ENCODE measurements at places on chromosomes 16 and 17.

GRCh38 chr16:19808061-19808641 lies 76.5 kb downstream of the GPRC5B start:
- no peak overlapping the region for H3K4me3 ChIP-seq
- H3K36me3 ChIP-seq, result no peaks in the 10 kb centered on the region
- H3K27ac ChIP-seq, result no peak overlapping the region
- H3K27me3 ChIP-seq, result peaks cover 2% of the 10 kb centered on the region
- H3K4me1 ChIP-seq, result peaks cover 6% of the 10 kb centered on the region

DNA sequence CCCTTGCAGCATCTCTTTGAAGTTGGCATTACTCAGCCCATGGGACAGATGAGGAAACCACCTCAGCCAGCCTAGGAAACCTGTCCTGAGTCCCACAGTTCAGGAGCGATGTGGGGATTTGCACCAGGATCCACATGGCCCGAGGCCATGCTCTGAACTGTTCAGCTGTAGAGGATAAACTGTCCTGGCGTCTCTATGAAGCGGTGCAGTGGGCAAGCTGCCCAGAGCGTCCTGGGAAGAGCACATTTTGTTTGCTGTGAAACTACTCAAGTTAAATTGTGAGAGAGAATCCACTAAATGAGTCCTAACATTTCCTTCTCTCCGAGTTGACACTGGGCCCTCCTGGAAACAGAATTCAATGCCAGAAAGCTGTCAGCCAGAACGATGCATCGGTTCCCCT lies 276.6 kb upstream of the TNRC6C start:
- no peaks in the 10 kb centered on the region for H3K4me1 ChIP-seq
- H3K27me3 ChIP-seq, result peaks cover 18% of the 10 kb centered on the region
- H3K4me3 ChIP-seq, result no peak overlapping the region
- H3K36me3 ChIP-seq, result peaks cover 3% of the 10 kb centered on the region
- H3K27ac ChIP-seq, result no peak overlapping the region

GRCh38 chr16:11748404-11749254 lies 6.0 kb upstream of the TXNDC11 start:
- peaks cover 51% of the 10 kb centered on the region for H3K36me3 ChIP-seq
- DNase-seq, result no peak
- H3K27me3 ChIP-seq, result no peaks in the 10 kb centered on the region
- H3K4me3 ChIP-seq, result no peak overlapping the region
- H3K27ac ChIP-seq, result peak overlapping the region; percentile 6
- H3K4me1 ChIP-seq, result peaks cover 8% of the 10 kb centered on the region

- no peak overlapping the region for H3K27ac ChIP-seq
- no peaks in the 10 kb centered on the region for H3K36me3 ChIP-seq
- H3K4me3 ChIP-seq, result no peak overlapping the region
- no peak for DNase-seq
- peaks cover 8% of the 10 kb centered on the region for H3K27me3 ChIP-seq
These were observed 25.5 kb downstream of the MYBBP1A start for GRCh38 chr17:4529533-4530152.

GRCh38 chr17:6901086-6901485 lies 69.6 kb upstream of the TEKT1 start:
- H3K4me3 ChIP-seq, result no peak overlapping the region
- DNase-seq, result no peak
- H3K27me3 ChIP-seq, result peaks cover 12% of the 10 kb centered on the region
- H3K36me3 ChIP-seq, result no peaks in the 10 kb centered on the region

- no peaks in the 10 kb centered on the region for H3K36me3 ChIP-seq
- H3K4me1 ChIP-seq, result no peaks in the 10 kb centered on the region
- peaks cover 4% of the 10 kb centered on the region for H3K27me3 ChIP-seq
- no peak overlapping the region for H3K27ac ChIP-seq
- DNase-seq, result no peak
These were observed 323.1 kb downstream of the FOXL1 start for GRCh38 chr16:86901483-86901882.

GRCh38 chr16:48608452-48608851 lies 1.5 kb downstream of the N4BP1 start:
- peak overlapping the region; percentile 78 for H3K27ac ChIP-seq
- H3K4me3 ChIP-seq, result peak overlapping the region; percentile 89
- peaks cover 35% of the 10 kb centered on the region for H3K4me1 ChIP-seq
- peaks cover 6% of the 10 kb centered on the region for H3K36me3 ChIP-seq
- no peaks in the 10 kb centered on the region for H3K27me3 ChIP-seq
- DNase-seq, result no peak

- peaks cover 30% of the 10 kb centered on the region for H3K36me3 ChIP-seq
- H3K4me1 ChIP-seq, result peaks cover 99% of the 10 kb centered on the region
- peak overlapping the region; percentile 95 for H3K27ac ChIP-seq
- no peaks in the 10 kb centered on the region for H3K27me3 ChIP-seq
- H3K4me3 ChIP-seq, result peak overlapping the region; percentile 82
These were observed 7.6 kb downstream of the RHBDF2 start for GRCh38 chr17:76493505-76494167.

DNA sequence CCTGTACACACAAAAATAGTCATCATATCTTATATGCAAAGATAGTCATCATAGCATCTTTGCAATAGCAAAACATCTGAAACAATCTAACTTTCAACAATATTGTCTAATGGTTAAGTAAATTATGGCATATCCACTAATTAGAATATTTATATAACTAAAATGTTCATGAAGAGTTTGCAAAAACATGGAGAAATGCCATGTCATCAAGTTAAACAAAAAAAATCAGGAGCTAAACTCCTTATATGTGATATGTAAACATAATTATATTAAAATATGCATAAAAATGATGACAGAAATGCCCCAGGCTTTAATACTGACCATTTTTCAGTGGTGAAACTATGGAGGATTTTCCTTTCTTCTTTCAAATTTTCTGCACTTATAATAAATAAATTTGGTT lies 22.3 kb upstream of the XYLT1 start:
- no peak overlapping the region for H3K4me3 ChIP-seq
- no peak for DNase-seq
- no peaks in the 10 kb centered on the region for H3K36me3 ChIP-seq
- peaks cover 5% of the 10 kb centered on the region for H3K27me3 ChIP-seq

- no peak for DNase-seq
- peaks cover 43% of the 10 kb centered on the region for H3K4me1 ChIP-seq
- peaks cover 55% of the 10 kb centered on the region for H3K36me3 ChIP-seq
- H3K27ac ChIP-seq, result peak overlapping the region; percentile 98
- peak overlapping the region; percentile 99 for H3K4me3 ChIP-seq
These were observed 24.0 kb downstream of the TRPV2 start for GRCh38 chr17:16439303-16439791.

DNA sequence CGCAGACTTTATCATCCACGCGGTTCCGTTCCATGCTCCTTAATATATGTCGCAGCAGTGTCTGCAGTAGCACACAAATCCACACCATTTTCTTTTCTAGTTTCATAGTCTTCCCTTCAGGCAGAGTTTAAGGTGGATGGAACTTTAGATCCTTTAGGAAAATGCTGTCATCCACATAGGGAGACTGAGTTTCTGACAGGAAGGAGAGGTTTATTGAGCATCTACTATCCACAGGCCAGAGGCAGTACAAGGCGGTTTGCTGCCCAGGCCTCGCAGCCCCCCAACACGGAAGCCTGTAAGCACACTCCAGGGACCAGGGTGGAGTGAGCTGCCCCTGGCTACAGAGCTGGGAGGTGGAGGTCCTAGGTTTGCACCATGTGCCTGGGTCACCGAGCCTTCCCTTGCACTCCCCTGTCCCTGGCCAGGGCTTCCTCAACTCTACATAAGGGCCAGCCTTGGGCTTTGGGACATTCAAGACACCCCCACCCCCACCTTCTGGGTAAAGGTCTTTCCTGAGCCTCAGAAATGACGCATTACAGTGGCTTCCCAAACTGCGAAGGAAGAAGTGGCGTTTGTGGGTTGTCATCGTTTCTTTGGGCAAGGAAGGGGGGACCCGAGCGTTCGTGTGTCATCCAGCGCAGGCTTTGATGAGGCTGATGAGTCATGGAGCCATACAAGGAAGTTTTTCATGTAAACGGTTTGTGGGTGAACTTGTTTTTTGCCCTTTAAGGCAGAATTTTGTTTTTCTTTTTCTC lies 146.5 kb upstream of the PLCG2 start:
- peaks cover 23% of the 10 kb centered on the region for H3K4me1 ChIP-seq
- no peak for DNase-seq
- no peak overlapping the region for H3K27ac ChIP-seq
- H3K4me3 ChIP-seq, result no peak overlapping the region

DNA sequence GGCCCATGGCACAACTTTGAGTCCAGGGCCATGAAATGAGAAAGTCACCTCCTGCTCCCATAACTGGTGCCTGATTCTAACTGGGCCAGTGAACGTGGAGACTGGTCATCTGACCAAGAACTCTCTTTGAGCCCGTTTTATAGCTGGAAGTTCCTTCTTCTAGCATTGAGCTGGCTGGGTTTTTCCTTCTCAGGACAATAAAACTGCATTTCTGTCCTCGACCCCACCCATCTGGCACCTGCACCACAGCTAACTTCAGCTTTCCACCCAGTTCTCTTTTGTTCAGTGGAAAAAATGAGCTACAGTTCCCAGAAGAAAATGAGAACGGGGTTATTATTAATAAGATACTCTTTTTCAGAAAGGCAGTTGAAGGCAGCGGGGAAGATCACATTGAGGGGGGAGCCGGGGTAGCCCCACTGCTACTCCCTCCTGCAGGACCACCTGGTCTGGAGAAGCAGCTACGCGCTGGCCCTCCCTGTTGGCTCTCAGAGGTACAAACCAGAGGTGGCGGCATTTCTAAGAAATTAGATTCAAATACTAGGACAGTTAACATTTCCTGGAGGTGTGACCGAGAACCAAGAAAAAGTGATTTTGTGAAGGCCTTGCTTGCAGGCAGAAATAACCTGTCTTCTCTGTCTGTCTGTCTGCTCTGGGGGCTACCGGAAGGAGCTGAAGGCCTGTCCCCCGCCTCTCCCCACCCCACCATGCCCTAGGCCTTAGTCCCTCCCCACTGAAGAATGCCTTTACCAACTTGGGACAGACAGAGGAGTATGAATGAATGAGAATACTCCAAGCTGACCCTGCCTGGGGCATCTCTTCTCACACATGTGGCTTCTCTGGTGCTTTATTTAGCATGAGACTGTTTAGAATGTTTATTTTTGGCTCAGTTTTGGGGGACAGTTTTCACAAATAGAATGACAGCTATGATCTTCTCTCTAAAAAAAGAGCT lies 123.9 kb downstream of the XYLT1 start:
- no peaks in the 10 kb centered on the region for H3K27me3 ChIP-seq
- peak overlapping the region; percentile 69 for H3K4me3 ChIP-seq
- peak overlapping the region; percentile 85 for H3K27ac ChIP-seq

Measured in activated B cell treated with CpG ODN at 0.5 μM for 24 hours (primary cell).